ENCODE measurements at places on chromosomes 2 and 18.

DNA sequence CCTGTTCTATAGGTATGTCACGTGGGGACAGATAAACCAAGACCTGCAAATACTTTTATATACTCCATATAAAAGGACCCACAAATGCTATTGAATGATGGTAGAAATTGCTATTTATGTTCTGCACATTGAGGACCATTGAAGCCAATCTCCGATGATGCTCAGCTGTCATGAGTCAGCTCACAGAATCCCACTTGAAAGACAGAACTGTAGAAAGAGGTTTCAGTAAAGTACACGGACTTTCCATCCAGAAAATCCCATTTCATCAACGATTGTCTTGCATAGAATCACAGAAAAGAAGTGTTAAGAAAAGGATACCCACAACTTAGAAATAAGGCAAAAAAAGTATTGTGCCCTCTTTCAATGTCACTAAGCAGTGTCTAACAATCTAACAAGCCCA is 169.0 kb upstream of the COPS8 start:
- no peak for DNase-seq

DNA sequence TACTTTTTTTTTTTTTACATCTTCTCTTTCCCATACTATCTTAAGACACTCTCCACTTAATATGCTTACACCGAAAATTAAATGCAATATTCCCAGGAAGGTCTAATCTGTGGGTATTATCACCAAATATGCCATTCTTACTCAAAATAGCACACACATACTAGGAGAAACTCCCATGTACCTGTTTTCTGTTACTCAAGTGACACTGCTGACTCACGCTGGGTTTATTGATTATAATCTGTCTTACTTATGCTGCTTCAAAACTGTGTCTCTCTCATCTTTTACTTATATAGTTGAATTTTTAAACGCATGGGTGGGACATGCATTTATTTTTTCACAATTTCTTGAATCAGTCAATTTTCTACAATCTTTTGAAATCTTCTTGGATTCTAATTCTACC is 29.9 kb downstream of the MRPL19 start:
- no peak for DNase-seq

DNA sequence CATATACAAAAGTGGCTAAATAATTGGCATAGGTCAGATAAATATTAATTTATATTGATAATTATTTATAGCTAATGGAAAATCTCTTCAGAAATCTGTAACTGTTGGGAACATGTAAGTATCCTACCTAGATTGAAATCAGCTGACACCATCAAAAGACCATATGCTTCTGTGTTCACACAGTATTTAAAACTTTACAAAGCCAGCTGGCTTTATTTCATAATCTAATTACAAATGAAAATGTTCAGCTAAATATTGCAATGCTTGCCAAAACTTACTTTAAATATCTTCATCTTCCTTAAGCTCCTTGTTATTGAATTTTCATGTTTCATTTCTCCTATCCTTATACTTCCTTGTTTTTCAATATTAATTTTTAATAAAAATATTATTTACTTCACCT is 190.9 kb upstream of the DOK6 start:
- no peak for DNase-seq

DNA sequence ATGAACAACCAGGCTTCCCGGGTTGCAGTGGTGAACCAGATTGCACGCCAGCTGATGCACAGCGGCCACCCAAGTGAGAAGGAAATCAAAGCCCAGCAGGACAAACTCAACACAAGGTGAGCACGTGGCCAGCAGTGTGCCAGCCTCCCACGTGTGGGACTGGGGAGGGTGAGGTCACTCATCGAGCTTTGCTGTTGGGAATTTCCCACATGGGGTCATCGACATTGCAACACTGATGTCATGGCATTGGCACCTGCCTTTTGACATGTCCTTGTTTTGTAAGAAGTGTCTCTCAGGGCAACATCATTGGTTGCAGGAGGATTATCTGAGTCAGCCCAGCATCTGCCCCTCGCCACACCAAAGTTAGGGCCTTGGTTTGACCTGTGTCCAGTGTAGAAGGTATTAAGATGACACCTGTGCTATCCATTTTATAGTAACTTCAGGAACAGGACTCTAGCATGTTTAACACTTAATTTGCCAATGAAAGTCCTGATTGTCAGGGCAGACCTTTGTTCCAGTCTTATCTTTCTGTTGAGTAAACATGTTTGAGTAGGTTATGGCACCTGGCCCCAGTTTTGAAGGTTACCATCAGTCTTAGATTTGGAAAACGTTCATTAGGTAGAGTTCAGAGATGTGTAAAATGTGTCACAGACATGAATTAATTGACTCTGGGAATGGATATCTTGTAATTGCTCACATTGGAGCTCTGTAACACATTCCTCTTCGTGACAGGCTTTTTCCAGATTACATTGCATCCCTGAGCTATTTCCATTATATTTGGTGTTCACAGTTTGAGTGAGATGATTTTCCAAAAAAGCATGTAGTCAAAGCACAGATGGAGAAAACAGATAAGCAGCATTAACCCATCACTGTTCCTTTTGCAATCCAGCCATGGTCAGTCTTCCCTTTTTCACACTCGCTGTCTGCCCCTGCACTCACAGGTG is 93.3 kb upstream of the EML6 start:
- DNase-seq: no peak

GRCh38 chr2:220432645-220433044 is 805.2 kb downstream of the SLC4A3 start:
- no peak for DNase-seq

GRCh38 chr2:102137138-102137537 is 5.4 kb upstream of the IL1R1 start:
- no peak for DNase-seq

GRCh38 chr2:136055929-136056688 is 61.8 kb downstream of the CXCR4 start:
- no peak for DNase-seq

- DNase-seq: no peak
Measured at GRCh38 chr18:2588666-2589344, 17.4 kb downstream of the NDC80 start.

DNA sequence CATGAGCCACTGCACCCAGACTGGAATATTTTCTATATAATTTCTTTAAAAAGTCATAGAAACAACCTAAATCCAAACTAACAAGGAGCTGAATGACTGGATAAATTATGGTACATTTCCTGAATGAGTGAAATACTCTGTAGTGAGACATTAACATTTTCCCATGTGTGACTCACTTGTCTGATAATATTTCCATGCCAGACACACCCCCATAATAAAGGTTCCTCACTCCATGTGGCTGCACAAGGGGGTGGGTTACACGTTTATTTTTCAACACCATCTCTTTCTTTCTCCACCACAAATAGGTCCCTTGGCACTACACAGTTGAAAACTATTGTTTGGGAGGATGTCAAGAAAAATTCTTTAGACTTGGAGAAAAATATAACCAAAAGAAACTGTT is 266.3 kb upstream of the LYPD1 start:
- DNase-seq: no peak

DNA sequence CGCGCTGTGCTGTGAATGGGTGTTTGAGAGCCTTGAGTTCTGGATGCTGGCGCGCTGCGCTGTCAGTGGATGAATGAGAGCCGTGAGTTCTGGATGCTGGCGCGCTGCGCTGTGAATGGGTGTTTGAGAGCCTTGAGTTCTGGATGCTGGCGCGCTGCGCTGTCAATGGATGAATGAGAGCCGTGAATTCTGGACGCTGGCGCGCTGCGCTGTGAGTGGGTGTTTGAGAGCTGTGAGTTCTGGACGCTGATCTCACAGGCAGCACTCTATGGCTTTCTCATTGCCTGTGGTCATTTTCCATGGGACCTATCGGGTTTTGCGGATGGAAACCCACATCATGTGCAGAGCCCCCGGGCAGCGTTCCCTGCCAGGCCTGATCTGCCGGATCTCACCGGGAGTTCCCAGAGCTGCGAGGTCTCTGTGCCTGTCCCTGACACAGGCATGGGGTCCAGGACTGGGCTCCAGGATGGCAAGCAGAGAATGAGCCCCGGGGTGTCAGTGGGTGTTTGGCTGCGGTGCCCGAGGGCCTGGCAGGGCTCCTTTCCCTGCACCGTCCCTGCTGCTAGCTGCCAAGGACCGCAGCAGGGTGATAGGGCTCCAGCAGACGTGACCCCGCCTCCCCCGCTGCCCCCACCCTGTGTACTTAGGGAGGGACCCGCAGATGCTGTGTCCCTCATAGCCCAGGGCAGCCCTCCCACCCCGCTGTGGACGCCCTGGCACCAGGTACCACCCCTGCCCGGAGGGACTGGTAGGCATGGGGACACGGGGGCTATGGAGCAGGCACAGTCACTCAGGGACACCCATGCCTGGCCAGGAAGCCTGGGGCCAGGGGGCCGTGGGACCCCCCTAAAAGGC is 9.7 kb downstream of the PDCD1 start:
- DNase-seq: no peak

DNA sequence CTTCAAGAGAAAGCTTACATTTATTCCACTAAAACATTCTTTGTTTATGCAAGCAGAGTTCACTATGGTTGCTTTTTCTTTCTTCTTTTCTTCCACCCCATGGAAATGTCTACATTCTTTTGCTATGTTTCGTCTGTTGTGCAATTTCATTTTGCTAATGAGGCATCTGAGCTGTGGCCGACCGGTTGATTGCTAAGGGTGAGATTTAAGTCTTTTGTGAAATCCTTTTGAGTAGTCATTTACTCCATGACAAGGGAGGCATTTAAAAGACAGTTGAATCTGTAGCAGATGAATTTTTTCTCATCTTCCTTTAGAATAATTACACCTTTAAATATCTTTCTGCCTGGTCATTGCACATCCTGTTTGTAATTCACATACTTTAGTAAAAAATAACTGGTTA is 324.1 kb upstream of the THUMPD2 start:
- DNase-seq: no peak

DNA sequence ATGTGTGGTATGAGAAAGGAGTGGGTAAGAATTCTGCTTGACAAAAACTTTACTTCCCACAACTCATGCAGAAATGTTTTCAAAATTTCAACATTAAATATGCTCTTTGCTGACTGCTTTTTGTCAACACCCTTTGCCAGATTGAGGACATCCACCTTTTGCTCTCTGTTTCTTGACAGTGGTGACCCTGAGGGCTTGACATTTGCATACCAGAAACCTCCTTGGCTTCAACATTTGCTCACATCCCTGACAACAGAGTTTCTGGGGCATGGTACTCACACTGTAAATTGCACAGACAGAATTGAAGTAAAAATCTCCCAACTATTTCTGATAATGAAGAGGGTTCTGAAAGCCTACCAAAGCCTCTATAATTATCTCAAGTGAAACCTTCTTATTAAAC is 95.7 kb downstream of the RND3 start:
- DNase-seq: no peak

- DNase-seq: no peak
Measured at GRCh38 chr18:38644875-38645641, 1079.5 kb upstream of the CELF4 start.

DNA sequence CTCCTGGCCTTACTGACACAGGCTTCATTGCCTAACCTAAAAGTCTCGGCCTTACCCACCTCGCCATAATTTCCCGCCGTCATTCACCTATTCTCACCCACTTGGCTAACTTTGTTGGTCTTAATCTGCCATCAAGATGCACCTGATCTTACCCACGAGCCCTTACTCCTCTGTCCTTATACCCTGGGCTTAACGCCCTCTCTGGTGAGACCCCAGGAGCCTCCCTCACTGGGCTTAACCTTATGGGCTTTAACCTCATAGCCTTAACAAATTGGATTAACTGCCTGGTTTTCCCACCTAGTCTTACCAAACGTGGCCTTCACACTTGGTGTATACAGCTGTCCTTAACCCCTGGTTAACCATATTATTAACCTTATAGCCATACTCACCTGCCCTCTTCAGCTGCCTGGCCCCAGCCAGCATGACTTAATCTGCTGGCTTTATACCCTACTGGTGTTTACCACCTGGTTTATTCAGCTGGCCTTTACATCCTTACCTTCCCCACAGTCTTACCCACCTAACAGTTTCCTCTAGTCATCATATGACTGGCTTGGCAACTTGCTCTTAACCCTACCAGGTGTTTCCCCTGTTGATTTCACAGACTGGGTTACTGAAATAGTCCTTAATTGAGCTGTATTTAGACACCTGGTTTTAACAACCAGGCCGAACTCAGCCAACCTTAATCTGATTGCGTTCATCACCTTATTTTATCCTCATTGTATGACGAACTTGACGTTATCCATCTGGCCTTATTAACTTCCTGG is 132.0 kb upstream of the ZSWIM2 start:
- no peak for DNase-seq

DNA sequence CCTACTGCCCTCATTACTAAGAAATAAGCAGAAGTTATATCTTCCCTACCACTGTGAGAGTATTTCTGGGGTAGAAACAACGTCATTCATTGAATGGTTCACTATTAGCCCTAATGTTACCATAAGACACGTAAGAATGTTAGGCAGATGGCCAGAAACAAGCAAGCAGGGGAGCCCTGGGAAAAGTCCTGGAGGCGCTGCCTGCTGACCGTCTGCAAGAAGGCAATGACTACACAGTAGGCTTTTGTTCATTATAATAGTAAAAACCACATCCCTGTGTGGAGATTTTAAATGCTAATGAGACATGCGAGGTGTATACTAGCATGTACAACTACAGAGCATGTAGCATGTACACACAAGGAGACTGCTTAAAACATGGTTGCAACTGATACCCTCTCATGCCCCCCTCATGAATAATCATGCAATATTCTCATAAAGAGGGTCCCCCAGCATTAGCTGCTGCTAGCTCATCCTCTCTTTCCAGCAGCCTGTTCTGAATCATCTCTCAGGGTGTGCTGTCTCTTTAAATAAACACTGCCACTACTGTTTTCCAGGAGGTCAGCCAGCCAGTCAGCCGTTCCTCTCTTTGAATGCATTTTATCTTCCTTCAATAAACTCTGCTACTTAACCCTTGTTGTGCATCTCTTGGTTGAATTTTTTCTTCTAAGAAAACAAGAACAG is 23.6 kb downstream of the SUCLG1 start:
- peak; percentile 75 for DNase-seq

GRCh38 chr2:128717758-128718710 is 399.4 kb upstream of the HS6ST1 start:
- no peak for DNase-seq

DNA sequence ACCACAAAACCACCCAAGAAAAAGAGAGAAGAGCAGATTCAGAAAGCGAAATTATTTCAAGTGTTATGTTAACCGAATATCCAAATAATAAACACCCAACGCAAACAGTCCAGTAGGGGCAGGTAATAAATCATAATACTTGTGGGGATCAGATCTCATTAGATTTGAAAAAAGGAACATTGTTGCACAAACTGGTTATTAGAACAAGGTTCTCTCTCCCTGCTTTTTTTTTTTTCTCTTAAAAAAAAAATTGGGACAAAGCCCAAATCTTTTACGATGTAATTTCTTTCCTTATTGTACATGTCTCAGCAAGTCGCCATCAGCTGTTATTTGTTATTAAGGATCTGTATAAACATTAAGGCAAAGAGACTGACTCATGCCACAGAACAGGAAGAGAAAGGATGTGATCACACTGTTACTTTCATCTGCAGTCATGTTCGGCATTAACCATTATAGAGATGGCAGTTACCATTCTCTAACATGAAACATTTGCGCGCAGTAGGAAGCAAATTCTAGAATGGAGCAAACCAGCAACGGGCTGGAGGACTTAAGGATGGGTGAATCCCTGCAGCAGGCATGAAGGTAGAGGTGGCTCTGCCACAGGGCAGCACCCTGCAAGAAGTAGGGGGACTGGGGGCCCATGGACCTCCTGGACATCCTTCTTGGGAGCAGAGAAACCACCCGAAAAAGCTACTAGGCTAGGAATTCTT is 42.0 kb downstream of the EPHA4 start:
- DNase-seq: no peak

- DNase-seq: peak; percentile 45
Measured at GRCh38 chr2:109218087-109218791, 89.2 kb downstream of the SH3RF3 start.

Measured in Ammon's horn (tissue), 1 donor.